Activated naive CD8-positive, alpha-beta T cell treated with anti-CD3 and anti-CD28 coated beads, Interleukin-2, amount 10 ng/mL, durations not matched to agents 7 days and 5 days (primary cell): ENCODE measurements at places on chromosomes 12 and 14. TPM values are rescaled to one million over a fixed set of nuclear protein-coding genes. Genes with fewer than 3 reads are reported as not detected.

DNA sequence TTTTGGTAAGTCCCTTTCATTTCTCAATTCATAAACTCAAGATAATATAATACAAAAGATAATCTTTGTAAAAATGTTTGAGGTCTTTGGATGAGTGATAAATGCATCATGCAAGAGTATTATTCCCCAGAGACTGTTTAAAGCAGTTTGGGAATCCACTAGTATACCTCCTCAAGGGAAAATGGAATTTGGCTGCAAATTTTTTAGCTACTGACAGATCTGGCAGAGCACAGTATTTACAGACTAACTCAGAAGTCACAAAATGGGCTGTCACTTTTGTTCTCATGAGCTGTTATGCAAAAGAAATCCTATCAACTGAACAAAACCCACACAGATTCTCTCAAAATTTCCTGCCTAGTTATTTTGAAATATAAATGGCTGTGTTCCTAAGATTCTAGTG, 9.9 kb downstream of the SPIC start:
- no peak for DNase-seq

DNA sequence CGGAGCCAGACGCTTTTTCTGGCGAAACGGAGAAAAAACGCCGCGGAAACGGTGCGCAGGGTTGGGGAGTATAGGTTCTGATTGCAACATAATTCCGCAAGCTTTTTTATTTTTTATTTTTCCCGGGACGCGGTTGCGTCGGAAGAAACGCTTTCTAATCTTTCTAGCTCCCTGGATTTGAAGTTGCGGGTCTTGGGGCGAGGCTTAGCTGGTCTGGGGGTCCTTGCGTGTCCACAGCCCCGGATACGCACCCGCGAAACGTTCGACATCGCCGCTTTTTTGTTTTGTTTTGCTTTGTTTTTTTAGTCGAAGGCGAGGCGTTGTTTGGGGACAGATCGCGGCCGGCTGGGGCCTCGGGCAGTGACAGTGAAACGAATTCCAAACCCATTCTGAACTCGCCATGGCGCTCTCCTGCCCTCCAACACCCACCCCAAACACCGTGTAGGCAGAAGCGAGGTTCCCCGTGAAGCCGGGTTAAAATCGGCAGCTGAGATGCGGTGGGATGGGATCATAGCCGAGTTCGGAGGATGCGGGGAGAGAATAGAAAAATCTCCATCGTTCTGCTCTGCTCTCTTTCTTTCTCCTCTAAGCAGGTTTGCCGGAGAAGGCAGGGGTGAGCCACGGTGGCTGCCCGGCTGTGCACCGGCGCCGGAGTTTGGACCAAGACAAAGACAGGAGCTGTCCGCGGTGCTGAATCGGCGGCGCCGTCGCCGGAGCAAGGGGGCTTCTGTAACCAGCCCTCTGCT, 8.1 kb upstream of the LHX5 start:
- DNase-seq = peak; percentile 75

PLCZ1 gene
- total RNA-seq = not detected

PPP2R5C gene
- 369 TPM for total RNA-seq

DNA sequence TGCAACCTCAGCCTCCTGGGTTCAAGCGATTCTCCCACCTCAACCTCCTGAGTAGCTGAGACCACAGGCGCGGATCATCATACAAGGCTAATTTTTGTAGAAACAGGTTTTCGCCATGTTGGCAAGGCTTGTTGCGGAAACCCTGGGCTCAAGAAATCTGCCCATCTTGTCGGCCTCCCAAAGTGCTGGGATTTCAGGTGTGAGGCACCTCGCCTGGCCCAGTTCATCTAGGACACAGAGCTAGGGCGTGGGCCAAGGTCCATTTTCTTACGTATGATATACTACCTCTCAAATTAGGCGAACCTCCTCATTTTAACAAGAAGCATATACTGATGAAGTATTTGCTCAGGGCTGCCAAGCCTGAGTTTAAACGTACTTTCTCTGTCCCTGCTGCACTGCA, 2.1 kb downstream of the RPS29 start:
- DNase-seq = no peak

PRORP gene
- 30.2 TPM for total RNA-seq

GRCh38 chr14:32256576-32256975, 53.5 kb upstream of the RNU6-8 start:
- no peak for DNase-seq

IL31 gene
- not detected for total RNA-seq

- DNase-seq = no peak
Observed at GRCh38 chr12:65951697-65952096, 127.4 kb downstream of the HMGA2 start.

AHNAK2 gene
- total RNA-seq = 0.06 TPM

CD163L1 gene
- total RNA-seq = 1.2 TPM

- DNase-seq = no peak
Observed at GRCh38 chr12:114500131-114500530, 94.2 kb upstream of the TBX5 start.

FOXG1 gene
- total RNA-seq = not detected

DNA sequence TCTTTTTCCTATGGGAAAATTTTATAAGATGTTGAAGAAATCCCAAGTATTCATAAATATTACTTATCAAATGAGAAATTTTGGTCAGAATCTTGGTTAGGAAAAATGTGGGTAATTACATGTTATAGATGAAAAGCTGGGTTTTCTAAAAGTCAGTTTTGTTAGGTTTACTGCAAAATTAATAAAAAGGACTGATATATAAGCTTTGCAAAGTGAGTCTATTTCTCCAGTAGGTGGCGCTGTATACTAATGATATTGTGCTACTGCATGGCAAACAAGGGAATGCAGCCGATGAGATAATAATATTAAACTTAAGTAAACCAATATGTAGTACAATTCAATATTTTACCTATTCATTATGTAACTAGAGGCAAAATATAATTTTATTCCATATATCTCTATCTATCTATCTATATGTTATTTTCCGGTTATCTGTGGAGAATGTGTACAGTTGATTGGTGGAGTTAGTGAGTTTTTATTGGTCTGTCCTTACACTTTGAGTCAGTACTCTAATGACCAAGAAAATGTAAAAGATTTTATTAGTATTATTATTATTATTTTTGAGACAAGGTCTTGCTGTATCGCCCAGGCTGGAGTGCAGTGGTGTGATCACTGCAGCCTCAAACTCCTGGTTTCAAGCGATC, 32.9 kb downstream of the MIPOL1 start:
- DNase-seq = no peak

BDKRB2 gene
- not detected for total RNA-seq

GRCh38 chr12:6065131-6065862, 59.2 kb downstream of the VWF start:
- no peak for DNase-seq

DNA sequence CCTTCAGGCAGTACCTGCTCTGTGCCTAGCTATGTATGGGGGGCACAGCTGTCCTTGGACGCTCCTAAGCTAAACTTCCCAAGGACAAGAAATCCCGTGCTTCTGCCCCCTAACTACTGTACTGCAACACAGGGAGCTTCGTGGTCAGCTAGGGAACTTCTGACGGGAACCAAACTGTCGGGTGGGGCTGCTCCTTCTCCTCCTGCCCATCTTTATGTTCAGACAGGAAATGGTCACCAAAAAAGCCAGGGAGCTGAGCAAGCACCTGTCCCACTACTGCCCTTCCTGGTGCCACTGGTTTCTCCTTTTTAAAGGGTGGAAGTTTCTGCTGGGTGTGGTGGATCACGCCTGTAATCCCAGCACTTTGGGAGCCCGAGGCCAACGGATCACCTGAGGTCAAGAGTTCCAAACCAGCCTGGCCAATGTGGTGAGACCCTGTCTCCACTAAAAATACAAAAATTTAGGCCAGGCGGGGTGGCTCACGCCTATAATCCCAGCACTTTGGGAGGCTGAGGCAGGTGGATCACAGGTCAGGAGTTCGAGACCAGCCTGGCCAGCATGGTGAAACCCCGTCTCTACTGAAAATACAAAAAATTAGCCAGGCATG, 26.6 kb downstream of the PXN start:
- DNase-seq = no peak

KCNH3 gene
- 5.4 TPM for total RNA-seq

NFATC4 gene
- not detected for total RNA-seq
